Activated CD4-positive, CD25-positive, alpha-beta regulatory T cell treated with anti-CD3 and anti-CD28 coated beads, Interleukin-2, amount 50 U/mL, for 24 hours (primary cell): ENCODE measurements at places on chromosomes 12 and 14.

GRCh38 chr12:108307006-108307405 is 32.1 kb downstream of the CMKLR1 start:
- no peak for ATAC-seq

- no peak for ATAC-seq
Observed at GRCh38 chr12:69927164-69927563, 102.1 kb downstream of the MYRFL start.

- no peak for ATAC-seq
Observed at GRCh38 chr14:43215524-43215923, 1291.6 kb downstream of the FSCB start.

- ATAC-seq, result no peak
Observed at GRCh38 chr12:13199592-13199991, 3.1 kb downstream of the EMP1 start.

DNA sequence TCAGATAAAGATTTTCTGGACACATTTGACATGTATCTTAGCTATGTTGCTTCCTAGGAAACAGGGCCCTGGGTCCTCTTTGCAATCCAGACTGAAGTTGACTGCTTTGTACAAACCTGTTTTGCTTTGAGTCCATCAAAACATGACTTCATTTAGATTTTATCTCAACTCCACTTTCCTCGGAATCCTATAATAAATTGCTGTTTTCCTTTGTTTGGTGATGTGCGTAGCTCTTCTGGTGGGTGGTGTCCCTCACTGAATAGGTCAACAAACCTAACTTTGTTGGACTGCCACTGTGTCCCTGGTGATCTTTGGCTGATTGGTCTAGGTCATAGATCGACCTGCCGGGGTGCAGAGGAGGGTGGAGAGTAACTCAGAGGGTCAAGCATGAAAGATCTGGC is 735 bp upstream of the P2RX7 start:
- ATAC-seq, result no peak

- ATAC-seq, result no peak
Observed at GRCh38 chr12:84043355-84043754, 869.2 kb downstream of the SLC6A15 start.

- no peak for ATAC-seq
Observed at GRCh38 chr12:12660201-12660600, 35.8 kb downstream of the GPR19 start.

DNA sequence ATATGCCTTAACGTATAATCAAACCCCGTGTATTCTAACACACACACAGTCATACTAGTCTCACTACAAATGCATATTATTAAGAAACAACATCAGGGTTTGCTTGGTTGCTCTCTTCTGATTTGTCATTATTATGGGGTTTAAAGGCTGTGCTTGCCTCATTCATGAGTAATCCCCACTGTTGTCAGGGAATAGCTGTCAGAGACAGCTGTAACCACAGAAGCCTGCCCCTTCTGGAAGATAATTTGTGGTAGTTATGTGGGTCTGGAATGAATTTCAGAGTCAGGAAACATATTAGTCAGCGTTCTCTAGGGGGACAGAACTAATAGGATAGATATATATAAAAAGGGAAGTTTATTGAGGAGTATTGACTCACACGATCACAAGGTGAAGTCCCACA is 456.9 kb upstream of the TMEM132C start:
- no peak for ATAC-seq

- ATAC-seq, result no peak
Observed at GRCh38 chr14:57495416-57495815, 1.8 kb upstream of the CCDC198 start.

DNA sequence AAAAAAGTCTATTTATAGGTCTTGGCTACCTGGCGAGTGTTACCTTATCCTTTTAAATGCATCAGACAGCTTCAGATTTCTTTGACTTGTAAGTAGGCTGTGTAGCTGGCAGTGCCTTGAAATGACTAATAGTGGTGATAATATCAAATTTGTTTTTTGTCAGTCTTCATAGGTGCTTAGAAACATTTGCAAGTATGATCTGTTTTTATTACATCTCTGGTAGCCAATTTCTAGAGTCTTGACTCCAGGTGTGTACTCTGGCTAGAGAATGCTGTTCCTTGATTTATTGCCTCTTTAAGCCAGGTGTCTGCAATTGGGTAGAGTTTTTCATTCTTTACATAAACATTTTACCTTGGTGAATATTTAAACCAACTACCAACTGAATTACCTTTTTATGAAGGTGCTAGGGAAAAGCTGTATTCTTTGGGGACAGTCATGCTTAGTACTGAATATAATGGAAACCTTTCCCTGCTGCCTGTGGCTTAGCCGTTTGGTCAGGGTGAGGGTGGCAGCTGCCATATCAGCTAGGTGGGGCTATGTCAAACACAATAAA is 32.6 kb downstream of the MLXIP start:
- ATAC-seq, result peak; percentile 56

DNA sequence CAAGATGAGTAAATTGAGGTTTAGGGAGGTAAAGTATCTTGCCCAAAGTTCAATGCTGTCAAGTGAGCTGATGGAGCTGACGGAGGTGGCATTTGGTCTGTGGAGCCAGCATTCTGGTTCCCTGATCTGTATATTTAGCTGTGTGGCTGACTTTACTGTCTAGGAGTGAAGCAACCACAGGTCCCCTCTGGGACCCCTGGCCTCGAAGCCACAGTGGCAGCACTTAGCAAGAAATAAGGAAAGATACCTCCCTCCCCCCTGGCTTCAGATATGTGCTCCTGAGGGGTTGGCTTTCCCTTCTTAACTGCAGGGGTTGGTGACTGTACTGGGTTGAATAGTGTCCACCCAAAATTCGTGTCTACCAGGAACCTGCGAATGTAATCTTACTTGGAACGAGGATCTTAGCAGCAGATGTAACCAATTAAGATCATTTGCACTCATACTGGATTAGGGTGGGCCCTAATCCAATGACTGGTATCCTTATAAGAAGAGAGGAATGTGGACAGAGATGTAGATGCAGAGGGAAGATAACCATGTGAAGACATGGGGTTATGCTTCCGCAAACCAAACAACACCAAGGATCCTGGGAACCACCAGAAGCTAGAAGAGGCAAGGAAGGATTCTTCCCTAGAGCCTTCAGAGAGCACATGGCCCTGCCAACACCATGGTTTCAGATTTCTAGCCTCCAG is 2.0 kb upstream of the ACVR1B start:
- no peak for ATAC-seq

GRCh38 chr12:57154804-57155434 is 7.5 kb upstream of the LRP1-AS start:
- no peak for ATAC-seq

DNA sequence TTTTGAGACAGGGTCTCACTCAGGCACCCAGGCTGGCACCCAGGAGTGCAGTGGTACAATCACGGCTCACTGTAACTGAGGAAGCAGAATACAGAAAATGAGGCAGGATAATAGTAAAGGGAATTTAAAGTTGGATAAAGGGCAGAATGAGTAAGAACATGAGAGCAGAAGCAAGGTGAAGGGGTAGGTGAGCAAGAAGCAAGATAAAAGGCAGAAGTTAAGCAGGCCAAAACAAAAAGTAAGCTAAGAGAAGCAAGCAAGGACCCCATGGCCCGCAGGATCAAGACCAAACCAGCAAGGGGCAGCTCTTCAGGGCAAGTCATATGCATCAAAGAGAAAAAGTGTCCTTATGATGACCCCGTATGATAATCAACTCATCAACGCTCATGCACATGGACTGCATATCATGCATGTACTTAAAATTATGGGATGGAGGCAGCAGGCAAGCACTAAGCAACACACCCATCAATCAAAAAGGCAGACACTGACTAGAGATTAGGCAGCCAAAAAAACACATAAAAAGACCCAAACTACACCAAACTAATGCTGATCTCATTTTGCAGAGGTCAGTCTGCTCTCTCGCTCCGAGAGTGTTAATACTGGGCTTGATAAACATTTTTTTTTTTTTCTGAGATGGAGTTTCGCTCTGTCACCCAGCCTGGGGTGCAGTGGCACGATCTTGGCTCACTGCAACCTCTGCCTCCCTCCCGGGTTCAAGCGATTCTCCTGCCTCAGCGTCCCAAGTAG is 11.6 kb downstream of the TIMELESS start:
- ATAC-seq, result no peak

DNA sequence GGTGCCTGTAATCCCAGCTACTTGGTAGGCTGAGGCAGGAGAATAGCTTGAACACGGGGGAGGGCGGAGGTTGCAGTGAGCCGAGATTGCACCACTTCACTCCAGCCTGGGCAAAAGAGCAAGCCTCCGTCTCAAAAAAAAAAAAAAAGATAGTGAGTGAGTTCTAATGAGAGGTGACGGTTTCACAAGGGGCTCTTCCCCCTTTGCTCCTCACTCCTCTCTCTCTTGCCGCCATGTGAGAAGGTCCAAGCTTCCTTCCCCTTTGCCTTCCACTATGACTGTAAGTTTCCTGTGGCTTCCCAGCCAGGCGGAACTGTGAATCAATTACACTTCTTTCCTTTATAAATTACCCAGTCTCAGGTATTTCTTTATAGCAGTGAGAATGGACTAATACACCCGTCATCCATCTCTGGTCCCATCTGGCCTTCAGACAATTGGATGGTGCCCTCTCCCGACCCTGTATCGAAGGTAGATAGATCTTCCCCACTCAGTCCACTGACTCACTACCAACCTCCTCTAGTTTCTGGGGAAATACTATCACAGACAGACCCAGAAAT is 27.0 kb upstream of the RCOR1 start:
- peak; percentile 36 for ATAC-seq

DNA sequence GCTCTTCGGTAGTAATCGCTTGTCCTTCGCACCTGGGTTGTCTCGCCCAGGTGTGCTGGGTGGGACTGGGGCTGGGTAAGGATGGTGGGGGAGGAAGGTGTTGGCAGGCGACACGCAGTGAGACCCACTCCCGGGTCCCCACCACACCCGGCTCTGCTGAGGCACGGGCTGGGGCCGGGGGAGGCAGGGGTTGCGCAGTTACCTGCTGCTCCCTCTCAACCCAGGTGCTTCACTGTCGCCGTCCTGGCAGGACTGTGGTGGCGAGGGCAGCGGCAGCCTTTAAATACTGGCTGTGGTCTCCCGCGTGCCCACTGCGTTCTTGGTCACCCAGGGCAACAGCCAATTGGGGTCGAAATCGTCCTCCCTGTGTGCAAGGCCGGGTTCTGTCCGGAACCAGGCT is at the start of gene CCER1:
CCER1 (minus strand) TSS at position 256 of the 400 bp plus-strand sequence. CDS start 434 bp downstream, outside the sequence.
- no peak for ATAC-seq

DNA sequence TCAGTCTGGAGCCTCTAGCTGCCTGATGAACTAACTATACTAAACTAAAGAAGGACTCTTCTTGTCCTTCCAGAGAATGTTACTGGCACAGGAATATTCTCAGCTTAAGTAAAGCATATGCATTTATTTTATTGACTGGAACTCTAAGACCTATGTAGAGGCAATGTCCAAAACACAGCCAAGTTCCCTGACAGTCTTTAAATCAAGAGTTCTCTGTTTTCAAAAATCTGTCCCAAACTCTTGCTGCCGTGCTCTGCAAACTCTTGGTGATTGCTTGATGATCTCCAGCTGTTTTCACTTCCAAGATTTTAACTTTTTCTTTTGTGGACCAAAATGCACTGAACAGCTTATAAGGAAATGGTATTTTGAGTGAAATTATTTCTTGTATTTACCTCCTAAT is 67.5 kb upstream of the DAAM1 start:
- no peak for ATAC-seq

DNA sequence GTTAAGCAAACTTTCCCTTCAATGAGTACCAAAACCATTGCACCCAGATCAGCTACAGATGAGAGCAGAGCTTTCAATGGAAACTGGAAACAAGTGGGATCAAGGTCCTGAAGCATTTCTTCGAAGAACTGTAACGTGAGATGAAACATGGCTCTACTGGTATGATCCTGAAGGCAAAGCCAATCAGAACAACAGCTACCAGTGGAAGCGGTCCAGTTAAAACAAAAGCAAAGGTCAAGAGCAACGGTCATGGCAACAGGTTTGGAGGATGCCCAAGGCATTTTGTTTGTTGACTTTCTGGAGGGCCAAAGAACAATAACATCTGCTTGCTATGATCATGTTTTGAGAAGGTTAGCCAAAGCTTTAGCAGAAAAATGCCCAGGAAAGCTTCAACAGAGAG is 137.9 kb upstream of the CPSF6 start:
- ATAC-seq, result no peak

- ATAC-seq, result no peak
Observed at GRCh38 chr12:13794706-13795105, 186.7 kb downstream of the GRIN2B start.

DNA sequence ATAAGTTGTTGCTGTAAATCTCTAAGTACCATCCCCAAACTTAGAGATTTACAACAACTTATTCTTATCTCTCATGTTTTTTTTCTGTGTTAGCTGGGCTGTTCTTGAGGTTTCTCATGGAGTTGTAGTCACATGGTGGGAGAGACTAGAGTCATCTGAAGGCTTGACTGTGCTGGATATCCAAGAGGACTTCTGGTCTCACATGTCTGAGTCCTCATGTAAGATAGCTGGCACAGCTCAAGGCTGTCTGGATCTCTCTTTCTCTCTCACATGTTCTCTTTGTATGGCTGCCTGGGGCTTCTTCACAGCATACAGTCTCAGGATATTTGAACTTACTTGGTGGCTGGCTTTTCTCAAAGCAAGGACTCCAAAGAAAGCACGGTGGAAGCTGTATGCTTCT is 63.8 kb downstream of the DACT1 start:
- ATAC-seq, result no peak
